T follicular helper cell (primary cell): ENCODE measurements at places on chromosomes 16 and 17.
A peak's percentile ranks its signal among the peaks of the same experiment; 100 is the strongest.

DNA sequence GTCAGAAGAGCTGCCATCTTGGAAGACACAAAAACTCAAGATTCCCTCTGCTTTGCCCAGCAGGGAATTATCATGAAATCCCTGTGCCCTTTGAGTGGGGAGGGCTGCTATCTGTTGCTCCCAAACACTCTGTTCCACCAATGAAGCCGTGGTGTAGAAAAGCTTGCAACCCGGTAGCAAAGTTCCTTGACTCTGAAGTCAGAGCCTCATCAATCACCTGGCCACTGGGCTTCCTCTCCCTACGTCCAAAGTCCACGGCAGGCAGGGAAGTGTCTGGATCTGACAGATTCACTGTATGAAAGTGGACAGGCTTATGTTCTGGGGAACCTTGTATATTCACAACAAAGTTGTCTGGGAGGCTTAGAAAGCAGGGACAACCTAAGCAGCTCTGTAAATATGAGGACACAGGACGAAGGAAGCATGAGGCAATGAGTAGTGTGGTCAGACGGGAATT lies 343.3 kb downstream of the SLC39A11 start:
- no peak for DNase-seq

GRCh38 chr16:27547134-27547533 lies 2.6 kb downstream of the GTF3C1 start:
- DNase-seq = no peak

DNA sequence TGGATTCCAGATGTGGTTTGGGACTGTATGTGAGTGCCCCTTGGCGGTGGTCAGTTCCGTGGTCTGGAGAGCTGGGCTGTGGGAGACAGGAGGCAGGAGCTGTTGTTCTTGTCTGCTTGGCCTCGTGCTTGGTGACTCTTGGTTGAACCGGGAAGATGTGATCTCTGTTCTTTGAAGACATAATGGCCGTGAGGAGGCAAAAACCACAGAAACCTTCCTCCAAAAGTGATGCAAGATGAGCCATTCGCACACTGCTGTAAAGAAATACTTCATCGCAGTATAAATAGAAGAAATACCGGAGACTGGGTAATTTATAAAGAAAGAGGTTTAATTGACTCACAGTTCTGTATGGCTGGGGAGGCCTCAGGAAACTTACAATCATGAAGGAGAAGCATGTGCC lies 128.8 kb downstream of the RAP1GAP2 start:
- DNase-seq = no peak

GRCh38 chr17:79330229-79330628 lies 255.6 kb downstream of the ENGASE start:
- no peak for DNase-seq

- no peak for DNase-seq
These were observed 578 bp downstream of the PGAP6 start for GRCh38 chr16:381012-381788.

GRCh38 chr16:26583803-26584202 lies 482.9 kb upstream of the C16orf82 start:
- no peak for DNase-seq

DNA sequence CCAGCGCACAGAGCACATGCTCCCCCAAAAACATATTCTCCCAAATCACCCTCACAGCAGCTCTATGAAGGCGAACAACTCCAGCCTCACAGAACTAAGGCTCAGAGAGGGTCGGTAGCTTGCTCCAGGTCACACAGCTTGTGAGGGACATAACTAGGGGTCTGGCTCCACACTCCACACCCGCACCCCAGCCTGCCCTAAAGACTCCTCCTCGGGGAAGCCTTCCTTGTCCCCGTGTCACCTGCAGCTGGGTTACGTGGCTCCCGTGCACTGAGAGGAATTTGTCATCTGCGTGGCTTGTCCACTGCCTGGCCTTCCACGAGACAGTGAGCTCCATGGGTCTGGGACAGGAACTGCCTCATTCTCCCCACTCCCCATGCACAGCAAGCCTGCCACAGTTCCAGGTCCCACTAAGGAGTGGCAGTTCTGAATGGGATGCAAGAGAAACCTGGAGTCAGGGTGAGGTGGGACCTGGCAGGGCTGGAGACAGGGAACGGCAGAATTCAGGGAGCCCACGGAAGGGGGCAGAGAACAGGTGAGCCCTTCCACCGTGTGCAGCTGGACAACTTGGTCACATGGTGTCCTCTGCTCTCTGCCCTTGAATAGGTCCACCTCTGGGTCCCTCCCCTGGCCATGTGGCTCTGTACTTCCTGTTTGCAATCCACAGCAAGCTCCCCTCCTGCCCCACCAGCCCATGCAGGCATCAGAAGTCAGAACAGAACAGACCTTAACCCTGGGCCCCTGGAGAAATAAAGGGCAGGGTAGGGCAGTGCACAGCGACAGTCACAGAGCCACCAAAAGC lies 27.4 kb downstream of the TNFRSF13B start:
- no peak for DNase-seq

DNA sequence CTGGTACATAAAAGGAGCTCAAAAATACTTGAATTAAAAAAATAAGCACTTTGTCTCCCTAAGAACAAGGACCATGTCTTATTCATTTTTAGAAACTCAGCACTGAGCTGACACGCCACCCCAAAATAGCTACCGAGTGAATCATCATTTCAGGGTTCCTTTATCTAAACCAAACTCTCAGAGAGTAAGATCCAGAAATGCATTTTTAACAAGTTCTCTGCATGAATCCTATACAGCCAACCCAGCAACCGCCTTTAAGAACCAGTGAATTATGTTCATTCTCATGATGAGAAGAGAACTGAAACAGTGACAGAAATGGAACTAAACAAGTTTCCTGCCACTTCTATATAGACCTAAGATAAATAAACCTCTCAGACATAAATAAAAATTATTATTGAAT lies 8.7 kb downstream of the C16orf87 start:
- no peak for DNase-seq

GRCh38 chr17:66135896-66136295 lies 56.0 kb downstream of the CEP112 start:
- DNase-seq = no peak

- no peak for DNase-seq
These were observed 1.2 kb upstream of the GRB7 start for GRCh38 chr17:39736319-39737165.

- no peak for DNase-seq
These were observed 3.9 kb upstream of the TMEM235 start for GRCh38 chr17:78227455-78227916.

GRCh38 chr17:14552306-14552705 lies 251.4 kb downstream of the HS3ST3B1 start:
- DNase-seq = no peak

DNA sequence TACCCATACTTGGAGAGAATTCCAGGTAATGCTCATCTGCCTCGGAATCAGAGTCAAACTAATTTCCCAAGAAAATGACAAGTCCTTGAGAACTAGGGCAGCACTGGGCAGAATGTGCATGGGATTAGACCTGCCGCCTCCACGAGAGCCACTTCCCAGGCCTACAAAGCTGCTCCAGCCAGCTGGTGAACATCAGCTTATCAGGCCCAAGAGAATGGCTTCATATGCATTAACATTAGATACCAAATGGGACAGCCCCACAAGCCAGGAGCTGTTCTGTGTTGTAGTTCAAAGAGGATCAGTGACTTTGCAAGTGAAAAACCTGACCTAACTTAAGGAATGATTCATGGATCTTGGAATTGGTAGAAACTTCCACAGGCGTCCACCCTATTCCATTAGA lies 203.3 kb downstream of the CYLD start:
- no peak for DNase-seq

GRCh38 chr16:27214084-27214961 lies 11.0 kb downstream of the KDM8 start:
- no peak for DNase-seq

- no peak for DNase-seq
These were observed 54.8 kb downstream of the OR1D5 start for GRCh38 chr17:3008336-3009288.

DNA sequence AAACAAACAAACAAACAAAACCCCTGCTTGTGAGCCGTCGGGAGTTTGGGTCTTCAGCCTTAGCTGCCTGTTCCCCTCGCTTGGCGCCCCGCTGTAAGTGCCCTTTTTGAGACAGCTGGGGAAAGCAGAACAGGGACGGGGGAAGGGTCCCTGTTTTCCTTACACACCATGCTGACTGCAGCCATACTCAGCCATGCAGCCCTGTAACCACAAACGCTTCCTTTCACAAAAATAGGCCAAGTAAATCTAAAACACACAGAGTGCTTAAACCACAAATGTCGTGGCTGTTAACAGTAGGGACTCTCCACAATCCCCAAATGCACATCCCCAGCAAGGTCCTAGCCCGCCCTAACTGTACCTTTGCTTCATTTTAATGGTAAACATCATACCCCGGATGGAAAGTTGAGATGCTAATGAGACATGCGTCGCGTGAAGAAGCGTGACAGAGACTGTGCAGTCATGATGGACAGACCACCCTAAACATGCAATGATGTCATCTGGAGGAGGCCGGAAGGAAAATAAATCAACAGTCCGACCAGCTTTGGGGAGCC lies 129.9 kb downstream of the MGAT5B start:
- DNase-seq = peak; percentile 36

DNA sequence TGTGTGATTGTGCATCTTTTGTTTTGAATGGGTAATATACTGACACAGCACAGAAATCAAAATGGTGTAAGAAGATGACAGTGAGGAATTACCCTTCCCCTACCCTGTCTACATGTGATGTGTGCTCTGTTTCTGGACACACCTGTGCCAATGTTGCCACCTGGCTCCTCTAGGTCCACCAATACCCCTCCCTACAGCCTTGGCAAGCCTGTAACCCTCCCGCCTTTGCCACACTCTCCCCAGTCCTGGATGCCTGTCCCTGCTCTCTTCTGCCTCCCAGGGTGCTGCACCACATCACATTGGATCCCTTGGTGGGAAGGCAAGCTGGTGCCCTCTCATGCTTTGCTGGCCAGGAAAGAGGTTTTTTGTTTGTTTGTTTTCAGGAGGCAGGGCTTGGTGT lies 289.5 kb upstream of the N4BP1 start:
- no peak for DNase-seq
